KG1 (cell line): ENCODE measurements at places on chromosomes 3 and 15.

- DNase-seq, result no peak
These were observed 400.0 kb downstream of the LSAMP start for GRCh38 chr3:116045314-116045713.

DNA sequence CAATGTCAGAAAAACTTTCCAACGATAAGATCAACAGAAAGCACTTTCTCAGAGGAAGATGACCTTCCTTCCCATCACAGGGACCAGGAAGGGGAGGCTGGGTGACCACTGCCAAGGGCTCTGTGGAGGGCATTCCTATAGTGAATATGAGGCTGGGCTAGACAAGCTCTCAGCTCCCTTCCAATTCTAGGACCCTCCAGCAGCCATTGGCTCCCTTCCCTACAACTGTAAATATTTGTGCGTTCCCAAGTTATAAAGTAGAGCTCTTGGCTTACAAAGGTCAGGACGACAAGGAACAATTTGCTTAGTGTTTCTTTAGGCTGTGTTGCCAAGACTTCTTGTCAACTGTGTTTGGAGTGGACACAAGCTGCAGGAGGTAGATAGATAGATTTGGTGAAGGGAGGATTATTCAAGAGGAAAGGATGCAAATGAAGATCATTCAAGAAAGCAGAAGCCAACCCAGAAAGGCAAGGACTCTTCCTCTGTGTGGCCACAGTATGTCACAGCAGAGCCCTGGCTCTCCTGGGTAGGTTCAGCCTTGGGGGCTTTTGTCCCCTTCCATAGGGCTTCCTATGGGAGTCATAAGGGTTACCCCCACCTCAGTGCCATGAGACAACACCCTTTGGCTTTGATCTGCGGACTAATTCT, 223.6 kb upstream of the TLE3 start:
- no peak for DNase-seq

GRCh38 chr3:71499227-71499876, 84.2 kb downstream of the FOXP1 start:
- DNase-seq, result no peak

GRCh38 chr3:183262875-183263378, 9.9 kb downstream of the B3GNT5 start:
- DNase-seq, result no peak

DNA sequence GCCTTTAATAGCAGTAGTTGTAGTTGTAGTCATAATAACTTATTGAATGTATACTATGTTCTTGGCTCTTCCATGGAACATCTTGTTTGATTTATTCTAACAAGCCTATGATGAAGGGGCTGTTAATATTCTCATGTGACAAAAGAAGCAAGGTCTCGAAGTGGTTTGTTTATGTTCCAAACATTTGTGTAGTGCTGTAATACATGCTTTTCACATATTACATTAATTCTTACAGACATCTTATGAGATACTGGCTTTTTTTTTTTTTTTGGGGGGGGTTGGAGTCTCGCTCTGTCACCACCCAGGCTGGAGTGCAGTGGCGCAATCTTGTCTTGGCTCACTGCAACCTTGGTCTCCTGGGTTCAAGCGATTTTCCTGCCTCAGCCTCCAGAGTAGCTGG, 252.3 kb downstream of the PTPRG start:
- no peak for DNase-seq

DNA sequence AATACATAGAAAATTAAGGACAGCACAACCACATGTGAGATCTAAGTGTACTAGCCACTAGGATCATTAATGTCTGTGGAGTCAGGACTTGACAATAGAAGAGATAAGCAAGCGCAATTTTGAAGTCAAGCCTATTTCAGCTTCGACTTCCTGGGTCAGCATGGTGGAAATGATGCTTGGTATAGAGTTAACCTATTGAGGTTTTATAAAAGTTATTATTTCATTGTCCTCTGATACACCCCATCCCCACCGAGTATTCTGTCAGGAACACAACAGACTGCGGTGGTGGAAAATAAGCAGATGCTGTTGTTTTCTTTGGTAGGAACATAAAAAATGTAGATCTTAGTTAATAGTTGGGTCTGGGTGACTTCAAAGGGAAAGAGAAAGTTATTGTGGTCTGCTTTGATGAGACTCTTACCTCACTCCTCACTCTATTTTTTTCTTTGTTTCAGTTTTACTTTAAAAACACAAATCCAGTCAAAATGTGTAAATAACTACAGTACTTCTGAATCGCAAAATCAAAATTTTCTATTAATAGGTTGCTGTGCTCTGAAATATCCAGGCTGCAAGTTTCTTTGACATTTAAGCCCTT, 82.1 kb downstream of the IL5RA start:
- no peak for DNase-seq

DNA sequence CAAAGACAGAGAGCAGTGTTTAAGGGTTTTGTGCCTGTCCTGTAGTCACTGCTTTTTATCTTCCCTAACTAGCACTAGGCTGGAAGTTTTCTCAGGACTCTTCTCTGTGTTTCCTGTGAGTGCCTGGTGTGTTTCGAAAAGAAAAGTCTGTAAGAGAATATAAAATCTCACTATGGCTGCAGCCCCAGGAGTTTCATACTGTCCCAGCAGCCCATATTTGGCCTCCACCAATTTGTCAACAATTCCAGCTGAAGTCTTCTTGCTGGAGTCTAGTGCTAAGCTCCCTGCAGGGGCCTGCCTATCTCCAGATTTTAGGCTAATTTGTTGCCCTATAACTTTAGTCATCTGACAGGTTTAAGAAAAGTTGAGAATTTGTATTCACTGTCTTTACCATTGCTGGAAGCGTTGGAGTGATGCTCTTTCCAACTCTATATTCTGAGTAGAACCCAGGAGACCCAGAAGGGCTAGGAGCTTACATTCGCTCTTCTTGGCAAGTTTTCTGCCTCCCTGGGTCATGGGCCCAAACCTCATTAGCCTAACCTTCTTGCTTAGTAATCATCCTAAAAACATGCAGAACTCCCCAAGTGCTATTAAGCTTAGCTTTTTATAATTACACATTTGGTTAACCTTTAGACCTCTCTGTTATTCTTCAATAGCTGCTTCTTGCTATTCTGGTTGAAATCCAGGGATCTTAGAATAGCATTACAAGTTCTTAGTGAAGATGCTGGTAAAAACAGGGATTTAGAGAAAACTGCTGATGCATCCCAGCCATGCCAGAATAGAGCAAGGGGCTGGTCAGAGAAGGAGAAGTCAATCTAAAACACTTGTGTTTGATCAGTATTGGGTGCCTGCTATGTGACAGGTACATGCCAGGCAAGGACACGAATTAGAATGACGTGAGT, 283.1 kb downstream of the NEK10 start:
- DNase-seq, result no peak

DNA sequence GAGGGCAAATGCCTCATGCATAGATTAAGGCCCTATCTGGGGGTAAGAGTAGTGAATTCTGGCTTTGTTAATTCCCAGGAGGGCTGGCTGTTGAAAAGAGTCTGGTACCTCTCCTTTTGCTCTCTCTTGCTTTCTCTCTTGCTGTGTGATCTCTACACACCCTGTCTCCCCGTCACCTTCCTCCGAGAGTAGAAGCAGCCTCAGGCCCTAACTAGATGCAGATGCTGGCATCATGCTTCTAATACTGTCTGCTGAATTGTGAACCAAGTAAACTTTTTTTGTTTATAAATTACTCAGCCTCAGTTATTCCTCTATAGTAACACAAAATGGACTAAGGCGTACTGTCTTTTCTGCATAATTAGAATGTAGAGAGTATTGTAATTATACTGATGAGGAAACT, 908.1 kb downstream of the DIPK2A start:
- DNase-seq, result no peak

- no peak for DNase-seq
These were observed 628 bp downstream of the PRRT3 start for GRCh38 chr3:9951598-9951961.
